ENCODE measurements at places on chromosomes 13 and 19.
A peak's percentile ranks its signal among the peaks of the same experiment; 100 is the strongest.

DNA sequence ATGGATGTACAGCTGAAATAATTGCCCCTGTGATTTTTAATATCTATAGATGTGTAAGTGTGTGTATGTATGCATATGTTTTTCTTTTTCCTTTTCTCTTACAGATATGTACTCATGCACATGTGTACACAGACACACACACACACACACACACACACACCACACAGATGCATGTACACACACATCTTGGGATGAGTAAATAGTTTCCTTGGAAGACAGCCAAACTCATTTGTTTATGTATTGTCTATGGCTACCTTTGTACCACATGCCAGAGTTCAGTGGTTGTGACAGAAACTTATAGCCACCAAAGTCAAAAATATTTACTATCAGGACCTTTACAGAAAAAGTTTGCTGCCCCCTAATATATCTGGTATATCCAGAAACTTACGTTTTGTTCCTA lies 192.6 kb downstream of the MAB21L1 start:
- DNase-seq, result peak; percentile 7

DNA sequence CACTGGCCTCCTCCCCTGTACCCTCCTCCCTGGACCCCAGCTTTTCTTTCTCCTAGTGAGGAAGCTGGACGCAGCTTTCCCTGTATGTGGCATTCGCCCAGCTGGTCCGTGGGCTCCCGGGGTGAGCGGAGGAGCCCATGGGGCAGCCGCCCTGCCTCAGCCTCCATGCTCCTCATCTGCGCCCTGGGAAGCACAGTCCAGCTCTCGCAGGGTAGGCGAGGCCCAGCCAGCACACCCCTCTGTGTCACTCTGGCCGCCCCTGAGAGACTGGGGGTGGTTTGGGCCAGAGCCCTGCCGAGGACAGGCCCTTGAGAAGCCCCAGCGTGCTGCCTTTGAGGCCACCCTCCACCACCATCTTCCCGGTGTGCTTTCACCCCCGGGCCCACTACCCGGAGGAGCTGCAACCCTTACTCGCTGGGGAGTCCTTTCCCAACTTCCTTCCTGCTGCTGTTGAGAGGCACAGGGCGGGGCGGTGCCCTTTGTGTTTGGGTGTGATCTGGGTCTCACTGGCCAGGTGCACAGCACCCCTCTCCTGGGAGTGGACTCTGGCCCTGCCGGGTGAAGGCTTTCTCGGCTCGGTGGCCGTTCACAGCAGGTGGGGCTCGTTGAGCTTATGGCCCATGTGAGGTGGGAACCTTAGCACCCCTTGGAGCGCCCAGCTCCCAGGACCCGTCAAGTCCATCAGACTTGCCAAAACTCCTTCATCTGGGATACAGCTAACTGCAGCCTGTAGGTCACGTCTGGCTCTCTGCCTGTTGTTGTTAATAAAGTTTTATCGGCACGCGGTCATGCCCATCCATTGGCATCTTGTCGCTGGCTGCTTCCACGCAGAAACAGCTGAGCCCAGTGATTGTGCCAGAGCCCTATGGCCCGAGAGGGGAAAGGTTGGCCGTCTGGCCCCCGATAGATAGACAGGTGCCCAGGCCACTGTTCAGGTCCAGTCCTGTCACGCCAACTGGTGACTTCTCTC lies 3.2 kb downstream of the NCLN start:
- no peak for DNase-seq

DNA sequence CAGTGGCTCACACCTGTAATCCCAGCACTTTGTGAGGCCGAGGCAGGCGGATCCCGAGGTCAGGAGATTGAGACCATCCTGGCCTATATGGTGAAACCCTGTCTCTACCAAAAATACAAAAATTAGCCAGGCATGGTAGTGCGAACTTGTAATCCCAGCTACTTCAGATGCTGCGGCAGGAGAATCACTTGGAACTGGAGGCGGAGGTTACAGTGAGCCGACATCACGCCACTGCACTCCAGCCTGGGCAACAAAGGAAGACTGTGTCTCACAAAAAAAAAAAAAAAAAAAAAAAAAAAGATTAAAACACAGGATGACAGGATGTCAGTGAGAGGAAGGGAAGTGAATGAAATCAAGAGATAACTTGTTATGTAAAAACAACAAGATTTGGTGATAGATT lies 1158.5 kb downstream of the PCDH9 start:
- no peak for DNase-seq

DNA sequence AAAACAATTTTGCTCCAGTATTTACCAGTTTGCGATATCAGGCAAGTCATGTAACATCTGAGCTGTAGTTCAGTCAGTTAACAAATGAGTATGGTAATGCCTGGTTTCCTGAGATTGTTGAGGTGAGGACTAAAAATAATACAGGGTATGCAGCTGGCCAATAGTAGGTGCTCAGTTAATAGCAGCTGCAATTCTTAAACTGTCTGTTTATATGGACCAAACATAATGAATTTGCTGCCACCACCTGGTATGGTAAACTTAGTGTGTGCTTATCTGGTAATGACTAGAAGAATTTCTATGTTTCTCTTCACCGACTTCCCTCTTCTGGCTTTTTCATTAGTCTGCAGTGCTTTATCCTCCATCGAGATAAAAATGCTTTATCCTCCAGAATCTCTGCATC lies 9.1 kb downstream of the ZMYM2 start:
- DNase-seq, result peak; percentile 0

DNA sequence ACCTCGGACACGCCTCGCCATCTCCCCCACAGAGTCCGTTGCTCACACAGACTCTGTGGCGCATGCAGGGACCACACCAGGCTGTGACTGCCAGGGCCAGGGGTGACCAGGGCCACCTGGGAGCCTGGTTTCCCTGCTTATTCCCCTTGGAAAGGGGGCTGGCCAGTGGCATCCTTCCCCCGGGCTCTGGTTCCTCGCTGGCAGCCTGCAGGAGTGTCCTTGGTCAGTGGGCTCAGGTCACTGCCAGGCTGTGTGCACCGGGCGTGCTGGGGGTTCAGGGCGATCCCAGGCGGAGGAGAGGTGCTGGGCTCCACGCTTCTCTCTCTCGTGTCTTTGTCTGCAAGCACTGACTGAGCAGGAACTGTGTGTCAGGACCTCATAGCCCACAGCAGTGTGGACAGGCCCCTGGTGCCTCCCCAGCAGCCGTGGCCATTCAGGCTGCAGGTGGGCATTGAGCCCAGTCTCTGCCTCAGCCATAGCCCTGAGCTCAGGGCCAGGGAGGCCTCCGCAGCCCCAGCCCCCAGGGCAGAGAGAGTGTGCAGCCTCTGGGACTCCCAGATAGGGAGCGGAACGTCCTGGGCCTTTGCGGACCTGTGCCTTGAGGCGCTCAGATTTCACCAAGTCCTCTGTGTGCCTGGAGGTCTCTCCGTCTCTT lies 6.5 kb downstream of the PIAS4 start:
- no peak for DNase-seq

GRCh38 chr13:109747524-109747923 lies 38.9 kb downstream of the IRS2 start:
- DNase-seq, result no peak

Measured in NCI-H2081 (cell line).